Astrocyte (in vitro differentiated cells and primary cell): ENCODE measurements at places on chromosomes 1 and 21.

DNA sequence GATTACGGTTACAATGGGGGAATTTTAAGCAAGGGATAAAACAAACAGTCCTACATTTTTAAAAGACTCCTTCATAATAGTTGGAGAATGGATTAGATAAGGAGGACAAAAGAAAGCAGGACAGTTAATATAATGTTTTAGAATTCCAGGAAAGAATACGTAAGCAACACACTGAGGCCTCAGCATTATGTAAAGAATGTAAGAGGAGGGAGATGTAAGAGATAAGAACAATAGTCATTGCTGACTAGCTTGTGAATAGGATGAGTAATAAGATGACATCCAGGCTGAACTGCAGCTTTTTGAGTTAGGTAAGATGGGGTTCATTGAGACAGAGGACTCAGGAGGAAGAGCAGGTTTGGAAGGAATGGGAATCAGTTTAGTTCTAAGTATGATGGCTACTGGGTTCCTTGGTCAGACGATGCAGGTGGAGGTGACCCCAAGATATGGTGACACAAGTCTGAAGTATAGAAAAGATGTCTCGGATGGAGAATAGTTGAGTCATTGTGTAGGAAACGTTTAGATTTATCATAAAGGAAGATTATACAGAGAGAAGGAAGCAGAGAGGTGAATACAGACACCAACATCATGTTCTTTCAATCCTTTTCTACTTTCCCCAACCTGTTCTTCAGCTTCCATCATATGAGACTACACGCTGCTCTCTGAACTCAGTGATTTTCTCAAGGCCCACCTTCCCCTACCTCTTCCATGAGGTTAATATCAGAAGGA lies 372.8 kb downstream of the PTBP2 start:
- peak; percentile 98 for DNase-seq

- DNase-seq: peak; percentile 20
These were observed 959 bp downstream of the CD58 start for GRCh38 chr1:116569776-116570357.

GRCh38 chr1:32774950-32775634 lies 42.1 kb downstream of the YARS1 start:
- DNase-seq: peak; percentile 75

DNA sequence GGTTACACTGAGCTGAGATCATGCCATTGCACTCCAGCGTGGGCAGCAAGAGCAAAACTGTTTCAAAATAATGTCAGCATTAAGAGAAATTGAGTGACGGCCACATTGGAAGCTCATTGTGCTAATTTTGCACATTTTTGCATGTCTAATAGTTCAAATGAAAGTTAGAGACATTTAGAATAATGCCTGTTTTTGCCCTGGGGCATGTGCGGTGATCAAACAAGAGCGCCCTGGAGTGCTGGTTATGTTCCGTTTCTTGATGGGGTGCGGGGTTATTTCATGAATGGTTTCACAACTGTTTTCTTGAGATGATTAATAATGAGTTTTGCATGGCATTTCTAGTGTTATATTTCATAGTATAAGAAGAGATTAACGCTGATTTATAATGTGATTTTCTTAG lies 13.1 kb downstream of the OR2T11 start:
- no peak for DNase-seq

DNA sequence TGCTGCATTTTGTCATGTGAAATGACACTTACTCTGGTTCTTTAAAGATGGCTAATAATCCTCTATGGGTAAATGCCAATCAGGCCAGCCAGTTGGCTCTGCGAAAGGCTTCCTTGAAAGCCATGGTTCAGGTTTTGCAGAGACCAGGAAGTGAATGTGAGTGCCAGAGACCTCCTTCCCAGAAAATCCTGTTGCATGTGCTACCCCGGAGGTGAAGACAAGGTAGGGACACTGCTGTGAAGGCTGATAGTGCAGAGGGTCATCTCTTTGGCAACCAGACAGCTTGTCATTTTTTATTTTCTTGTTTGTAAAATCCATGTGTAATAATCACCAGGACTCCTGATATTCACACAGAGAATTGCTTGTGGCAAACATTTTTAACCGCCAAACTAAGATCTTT lies 18.7 kb downstream of the LRRC8D start:
- no peak for DNase-seq

- DNase-seq: no peak
These were observed 8.8 kb downstream of the FAM151A start for GRCh38 chr1:54614563-54614962.

- DNase-seq: no peak
These were observed 32.8 kb downstream of the SNAP47 start for GRCh38 chr1:227768125-227768439.

GRCh38 chr1:11528611-11529261 lies 49.8 kb downstream of the DISP3 start:
- no peak for DNase-seq

DNA sequence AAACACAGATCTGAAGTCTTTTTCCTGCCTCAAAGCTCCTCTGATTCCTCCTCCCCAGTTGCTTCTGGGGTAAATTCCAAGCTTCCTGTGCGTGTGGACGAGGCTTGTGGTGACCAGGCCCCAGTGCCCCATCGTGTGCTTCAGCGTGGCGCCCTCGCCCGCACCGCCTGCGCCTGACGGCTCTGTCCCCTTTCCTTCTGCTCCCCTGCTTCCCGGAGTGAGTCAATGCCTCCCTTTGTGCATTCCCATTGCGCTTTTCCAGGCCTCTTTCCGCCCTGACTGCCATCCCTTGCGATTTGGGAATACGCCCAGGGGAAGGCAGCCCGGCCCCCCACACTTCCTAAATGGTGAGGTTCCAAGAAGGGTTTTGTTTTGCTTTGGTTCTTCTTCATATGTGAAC lies 36.3 kb downstream of the FAAP20 start:
- DNase-seq: no peak

DNA sequence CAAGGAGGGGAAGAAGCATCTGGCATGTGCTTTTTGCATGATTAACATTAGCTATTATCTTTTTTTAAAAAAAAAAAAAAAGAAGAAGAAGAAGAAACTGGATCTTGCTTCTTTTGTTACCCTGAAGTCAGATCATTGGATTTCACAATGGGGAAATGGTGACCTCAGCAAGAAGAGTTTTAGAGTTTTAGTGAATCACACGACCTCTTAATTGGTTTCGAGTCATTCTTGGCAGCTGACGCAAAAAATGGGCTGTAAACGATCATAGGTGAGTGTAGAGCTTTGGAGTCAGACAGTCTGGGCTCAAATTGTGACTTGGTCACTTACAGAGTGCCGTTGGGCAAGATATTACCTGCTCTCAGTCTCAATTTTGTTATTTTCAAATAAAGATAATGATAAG lies 33.3 kb upstream of the PGBD5 start:
- DNase-seq: peak; percentile 62

- DNase-seq: no peak
These were observed 82.0 kb downstream of the TGFBR3 start for GRCh38 chr1:91803847-91804545.

DNA sequence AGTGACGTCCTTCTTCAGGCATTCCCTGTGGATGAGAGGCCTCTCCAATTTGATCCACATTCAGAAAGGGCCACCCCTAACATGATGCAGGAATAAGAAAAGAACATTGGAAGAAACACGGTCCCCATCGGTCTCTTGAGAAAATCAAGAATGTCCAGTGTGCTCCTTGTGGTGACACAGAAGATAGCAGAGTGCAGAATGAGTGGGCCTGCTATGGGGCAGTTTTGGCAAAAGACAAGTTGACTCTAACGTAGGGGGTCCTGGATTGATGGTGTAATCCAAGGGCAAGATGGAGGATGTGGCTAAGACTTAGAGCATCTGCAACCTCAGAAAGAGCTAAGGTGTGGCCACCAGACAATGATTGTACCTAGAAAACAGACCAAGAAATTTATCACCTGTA lies 45.1 kb upstream of the COP1 start:
- no peak for DNase-seq

GRCh38 chr1:214438530-214438929 lies 112.9 kb downstream of the PTPN14 start:
- no peak for DNase-seq

DNA sequence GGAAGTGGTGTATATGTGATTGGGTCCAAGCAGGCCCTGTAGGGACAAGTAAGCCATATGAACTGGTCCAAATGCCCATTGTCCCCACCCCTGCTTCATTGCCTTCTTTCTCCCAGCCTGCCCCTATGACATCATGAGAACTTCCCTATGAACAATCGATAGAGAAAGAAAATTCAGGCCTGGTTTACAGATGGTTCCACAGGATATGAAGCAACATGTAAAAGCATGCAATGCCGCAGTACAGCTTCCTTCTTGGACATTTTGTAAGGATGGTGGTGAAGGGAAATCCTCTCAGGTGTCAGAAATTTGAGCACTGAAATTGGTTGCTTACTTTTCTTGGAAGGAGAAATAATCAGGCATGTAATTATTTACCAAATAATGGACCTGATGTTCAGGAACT lies 581.7 kb downstream of the MRPL39 start:
- DNase-seq: no peak

GRCh38 chr1:111364690-111365089 lies 62.8 kb downstream of the OVGP1 start:
- DNase-seq: no peak

DNA sequence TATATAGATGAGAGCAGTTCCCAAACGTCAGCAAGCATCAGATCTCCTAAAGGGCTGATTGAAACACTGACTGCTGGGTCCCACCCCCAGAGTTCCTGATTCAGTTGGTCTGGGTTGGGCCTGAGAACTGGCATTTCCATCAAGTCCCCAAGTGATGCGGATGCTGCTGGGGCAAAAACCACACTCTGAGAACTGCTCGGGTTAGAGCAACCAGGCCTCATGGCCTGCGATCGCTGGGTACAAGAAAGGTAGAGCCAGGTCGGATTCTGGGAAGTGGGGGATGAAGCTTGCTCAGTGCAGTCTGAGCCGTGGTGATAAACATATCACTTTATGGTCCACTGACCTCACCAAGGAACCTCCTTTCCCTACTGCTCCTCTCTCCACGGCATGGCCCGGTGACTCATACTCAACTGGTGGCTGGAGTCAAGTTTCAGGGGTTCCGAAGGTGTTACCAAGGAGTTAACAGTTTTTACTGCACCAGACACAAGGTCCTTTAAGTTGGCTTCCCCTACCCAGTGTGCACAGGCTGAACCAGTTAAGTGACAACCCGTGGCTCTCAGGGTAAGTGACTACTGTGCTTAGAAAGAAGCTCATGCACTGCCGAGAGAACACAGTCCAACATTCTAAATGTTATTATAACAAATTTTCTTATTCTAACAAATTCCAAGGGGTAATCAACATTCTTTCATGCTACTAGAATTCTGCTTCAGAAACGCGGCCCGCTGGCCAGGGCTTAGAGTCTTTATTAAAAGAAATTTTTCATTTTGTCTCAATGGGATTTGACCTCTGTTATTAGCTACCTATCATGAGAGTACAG lies 153.5 kb downstream of the TGFBR3 start:
- DNase-seq: peak; percentile 88

GRCh38 chr21:38668541-38668940 lies 137.2 kb upstream of the ETS2 start:
- no peak for DNase-seq

DNA sequence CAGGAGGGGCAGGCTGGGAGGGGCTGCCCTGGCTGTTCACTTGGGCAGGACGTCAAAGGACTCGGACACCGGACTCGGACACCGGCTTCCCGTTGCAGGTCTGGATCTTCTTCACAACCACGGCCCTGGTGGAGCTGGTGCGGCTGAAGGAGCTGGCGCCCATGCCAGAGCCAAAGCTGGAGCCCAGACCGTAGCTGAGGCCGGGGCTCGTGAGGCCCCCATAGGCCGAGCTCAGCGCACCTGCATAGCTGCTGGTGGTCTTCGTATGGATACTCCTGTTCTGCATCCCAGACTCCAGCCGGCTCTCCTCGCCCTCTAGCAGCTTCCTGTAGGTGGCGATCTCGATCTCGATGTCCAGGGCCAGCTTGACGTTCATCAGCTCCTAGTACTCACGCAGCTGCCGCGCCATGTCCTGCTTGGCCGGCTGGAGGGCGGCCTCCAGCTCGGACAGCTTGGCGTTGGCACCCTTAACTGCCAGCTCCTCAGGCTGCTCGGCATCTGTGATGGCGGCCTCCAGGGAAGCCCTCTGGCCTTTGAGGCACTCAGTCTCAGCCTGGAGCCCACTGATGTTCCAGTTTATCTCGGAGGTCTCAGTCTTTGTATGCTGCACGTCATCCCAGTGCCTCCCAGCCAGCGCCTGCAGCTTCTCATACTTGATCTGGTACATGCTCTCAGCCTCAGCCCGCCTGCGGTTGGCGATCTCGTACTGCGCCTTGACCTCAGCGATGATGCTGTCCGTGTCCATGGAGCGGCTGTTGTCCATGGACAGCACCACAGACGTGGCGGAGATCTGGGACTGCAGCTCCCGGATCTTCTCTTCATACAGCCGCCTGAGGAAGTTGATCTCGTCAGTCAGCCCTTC lies 15.1 kb upstream of the KLF17 start:
- no peak for DNase-seq

DNA sequence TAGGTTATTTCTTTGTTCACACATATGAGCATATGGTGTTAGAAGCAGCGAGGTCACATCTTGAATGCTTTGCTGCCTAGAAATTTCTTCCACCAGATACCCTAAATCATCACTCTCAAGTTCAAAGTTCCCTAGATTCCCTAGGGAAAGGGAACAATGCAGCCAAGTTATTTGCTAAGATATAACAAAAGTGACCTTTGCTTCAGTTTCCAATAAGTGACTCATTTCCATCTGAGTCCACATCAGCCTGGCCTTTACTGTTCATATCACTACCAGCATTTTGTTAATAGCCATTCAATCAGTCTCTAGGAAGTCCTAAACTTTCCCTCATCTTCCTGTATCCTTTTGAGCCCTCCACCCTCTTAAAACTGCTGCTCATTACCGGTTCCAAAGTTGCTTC lies 1502.5 kb downstream of the KCNT2 start:
- DNase-seq: no peak

DNA sequence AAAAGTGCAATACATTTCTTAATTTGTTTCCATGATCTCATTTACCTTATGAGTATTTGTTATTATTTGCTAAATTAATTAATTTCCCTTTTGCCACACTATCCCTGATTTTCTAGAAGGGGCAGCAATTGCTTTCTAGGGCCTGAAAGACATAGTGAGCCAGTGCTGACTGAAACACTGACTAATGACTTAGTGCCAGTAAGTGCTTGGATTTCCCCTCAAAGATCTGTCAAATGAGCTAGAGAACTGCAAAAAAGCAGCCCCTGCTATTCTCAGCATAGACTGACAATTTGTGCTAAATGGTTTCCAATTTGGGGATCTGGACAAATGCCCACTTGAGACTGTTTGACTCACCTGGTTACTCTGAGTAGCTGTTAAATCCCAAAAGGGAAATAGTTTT lies 35.6 kb upstream of the USH2A start:
- peak; percentile 18 for DNase-seq

- no peak for DNase-seq
These were observed 65.1 kb upstream of the ID3 start for GRCh38 chr1:23624440-23624839.

DNA sequence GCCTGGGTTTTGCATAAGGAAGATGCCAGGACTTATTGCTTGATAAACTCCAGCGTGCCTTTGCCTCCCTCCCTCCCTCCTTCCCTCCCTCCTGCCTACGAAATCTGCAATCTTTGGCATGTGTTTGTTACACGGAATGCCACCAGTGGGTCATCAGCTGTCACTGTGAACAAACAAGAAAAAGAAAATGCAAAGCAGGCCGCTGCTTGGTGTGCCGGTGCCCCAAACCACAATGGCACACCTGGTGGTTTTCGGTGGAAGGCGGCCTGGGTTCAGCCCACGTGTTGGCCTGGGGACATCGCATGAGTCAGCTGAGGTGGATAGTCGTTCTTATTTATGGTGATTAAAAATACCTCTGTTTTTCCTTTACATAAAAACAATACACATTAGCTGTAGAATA lies 16.3 kb upstream of the IFNLR1 start:
- DNase-seq: no peak

- DNase-seq: no peak
These were observed 545.1 kb upstream of the NR5A2 start for GRCh38 chr1:199482426-199482825.
